CD8-positive, alpha-beta T cell (primary cell): ENCODE measurements at places on chromosomes 6 and 20. TPM values are rescaled to one million over a fixed set of nuclear protein-coding genes. Genes with fewer than 3 reads are reported as not detected.

Gene CCN5
- not detected for total RNA-seq

Gene GPSM3
- 156 TPM for total RNA-seq

Gene SIRPB1
- 3.1 TPM for total RNA-seq

Gene ADGRF5
- not detected for total RNA-seq

Gene PKHD1
- total RNA-seq: not detected

Gene MUC21
- total RNA-seq: not detected

Gene CLPSL2
- total RNA-seq: not detected

Gene MYBL2
- 0.49 TPM for total RNA-seq

GRCh38 chr6:142722012-142722411 lies 223.0 kb downstream of the HIVEP2 start:
- DNase-seq: no peak

GRCh38 chr6:112054555-112055190 lies 769 bp downstream of the CCN6 start:
- DNase-seq: no peak

- no peak for DNase-seq
Observed at GRCh38 chr6:46002264-46002663, 13.4 kb downstream of the CLIC5 start.

DNA sequence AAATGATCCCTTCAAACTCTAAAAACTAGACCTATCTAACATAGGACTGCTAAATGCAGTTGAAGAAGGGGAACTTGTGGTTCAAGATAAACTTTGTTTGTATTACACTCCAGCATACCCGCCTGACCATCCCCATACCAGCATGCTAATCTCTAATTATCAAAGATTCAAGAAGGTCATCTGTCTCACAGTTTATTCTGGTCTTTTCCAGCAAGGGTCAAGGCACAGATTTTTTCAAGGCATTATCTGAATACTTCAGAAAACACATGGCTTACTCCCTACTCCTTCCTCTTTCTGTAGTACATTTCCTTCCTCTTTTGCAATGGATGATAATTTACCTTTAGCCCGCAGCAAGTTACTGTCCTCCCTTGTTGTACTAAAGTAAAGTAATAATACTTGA lies 174.1 kb downstream of the PKHD1 start:
- no peak for DNase-seq

- DNase-seq: no peak
Observed at GRCh38 chr6:170522565-170523183, 30.4 kb downstream of the PSMB1 start.

GRCh38 chr20:43508604-43509040 lies 1.1 kb downstream of the L3MBTL1 start:
- DNase-seq: no peak

DNA sequence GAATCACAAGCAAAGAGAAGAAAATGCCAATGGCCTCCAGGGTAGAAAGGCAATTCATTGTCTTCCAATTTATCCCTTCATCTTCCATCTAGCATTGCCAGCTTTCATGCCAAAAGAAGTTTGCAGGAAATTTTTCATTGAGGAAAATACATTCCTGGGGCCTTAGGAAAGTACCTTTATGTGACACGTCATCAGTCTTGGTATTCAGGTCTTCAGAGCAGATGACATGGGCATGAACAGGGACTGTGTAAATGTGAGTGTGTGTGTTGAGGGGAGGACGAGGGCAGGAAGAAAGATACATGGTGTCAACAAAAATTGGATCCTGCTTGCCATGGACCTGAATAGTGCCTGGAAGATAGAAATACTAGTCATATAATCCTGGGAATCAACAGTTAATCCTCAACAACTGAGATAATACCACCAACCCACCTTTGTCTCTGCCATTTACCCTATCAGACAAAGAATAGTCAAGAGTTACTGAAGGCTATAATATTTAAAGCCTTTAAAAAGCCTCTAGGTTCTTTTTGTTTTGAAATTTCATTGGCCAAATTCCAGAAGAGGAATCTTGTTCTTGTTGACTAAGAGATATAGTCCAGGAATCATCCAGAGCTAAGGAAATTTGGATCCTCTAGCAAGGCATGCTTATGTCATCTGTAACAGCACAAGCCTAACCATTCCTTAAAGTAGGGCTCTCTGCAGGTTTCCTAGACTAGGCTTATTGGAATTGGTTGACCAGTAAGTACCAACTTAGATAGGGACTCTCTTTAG lies 405.8 kb upstream of the SASH1 start:
- no peak for DNase-seq

DNA sequence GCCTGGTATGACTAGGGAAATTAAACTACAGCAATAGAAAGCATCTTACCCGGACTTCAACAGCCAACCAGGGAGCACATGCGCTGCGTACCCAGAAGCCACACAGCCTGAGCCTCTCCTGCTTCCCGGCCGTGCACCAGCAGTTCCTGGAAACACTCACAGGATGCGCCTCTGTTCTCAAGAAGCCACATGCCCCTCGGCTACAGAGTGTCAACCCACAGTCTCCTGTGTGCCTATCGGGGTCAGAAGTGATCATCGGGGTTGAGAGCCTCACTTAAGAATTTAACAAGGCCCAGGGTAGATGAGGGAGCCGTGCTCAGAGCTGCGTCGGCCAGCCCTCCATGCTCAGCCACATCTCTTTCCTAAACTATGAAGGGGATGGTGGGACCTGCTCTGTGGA lies 147.2 kb upstream of the GGTLC1 start:
- no peak for DNase-seq

DNA sequence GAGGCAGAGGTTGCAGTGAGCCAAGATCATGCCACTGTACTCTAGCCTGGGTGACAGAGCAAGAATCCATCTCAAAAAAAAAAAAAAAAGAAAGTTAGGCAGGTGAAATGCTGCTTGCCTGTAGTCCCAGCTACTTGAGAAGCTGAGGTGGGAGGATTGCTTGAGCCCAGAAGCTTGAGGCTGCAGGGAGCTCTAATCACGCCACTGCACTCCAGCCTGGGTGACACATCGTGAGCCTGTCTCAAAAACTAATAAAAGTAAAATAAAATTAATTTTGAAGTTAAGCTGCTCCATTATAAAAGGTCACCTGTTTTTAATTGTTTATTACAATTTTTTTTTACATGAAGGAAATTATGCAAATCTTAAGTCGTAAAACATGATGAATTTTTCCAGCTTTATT lies 23.2 kb upstream of the SAMHD1 start:
- DNase-seq: no peak

- DNase-seq: no peak
Observed at GRCh38 chr6:48996461-48997119, 466.5 kb downstream of the MMUT start.

- DNase-seq: no peak
Observed at GRCh38 chr20:63268256-63268655, 4.4 kb upstream of the ARFGAP1 start.

DNA sequence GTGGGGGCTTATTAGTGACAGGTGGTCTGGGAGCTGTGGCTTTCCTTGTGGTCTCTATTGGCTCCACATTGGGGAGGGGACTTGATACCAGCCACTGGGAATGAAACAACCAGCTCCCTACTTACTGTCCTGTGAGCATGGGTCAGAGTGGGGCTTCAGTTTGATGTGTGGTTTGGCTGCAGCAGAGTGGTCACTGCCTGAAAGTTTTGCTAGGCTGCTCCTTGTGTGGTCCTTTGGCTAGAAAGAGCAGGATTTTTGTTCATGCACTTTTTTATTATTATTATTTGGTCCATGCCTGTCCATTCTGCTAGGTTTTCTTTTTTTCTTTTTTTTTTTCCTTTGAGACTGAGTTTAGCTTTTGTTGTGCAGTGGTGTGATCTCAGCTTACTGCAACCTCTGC lies 7.5 kb upstream of the TMEM14B start:
- DNase-seq: no peak

GRCh38 chr20:38225900-38226263 lies 34.7 kb downstream of the KIAA1755 start:
- no peak for DNase-seq

- DNase-seq: no peak
Observed at GRCh38 chr20:36821964-36822437, 48.4 kb upstream of the DSN1 start.

DNA sequence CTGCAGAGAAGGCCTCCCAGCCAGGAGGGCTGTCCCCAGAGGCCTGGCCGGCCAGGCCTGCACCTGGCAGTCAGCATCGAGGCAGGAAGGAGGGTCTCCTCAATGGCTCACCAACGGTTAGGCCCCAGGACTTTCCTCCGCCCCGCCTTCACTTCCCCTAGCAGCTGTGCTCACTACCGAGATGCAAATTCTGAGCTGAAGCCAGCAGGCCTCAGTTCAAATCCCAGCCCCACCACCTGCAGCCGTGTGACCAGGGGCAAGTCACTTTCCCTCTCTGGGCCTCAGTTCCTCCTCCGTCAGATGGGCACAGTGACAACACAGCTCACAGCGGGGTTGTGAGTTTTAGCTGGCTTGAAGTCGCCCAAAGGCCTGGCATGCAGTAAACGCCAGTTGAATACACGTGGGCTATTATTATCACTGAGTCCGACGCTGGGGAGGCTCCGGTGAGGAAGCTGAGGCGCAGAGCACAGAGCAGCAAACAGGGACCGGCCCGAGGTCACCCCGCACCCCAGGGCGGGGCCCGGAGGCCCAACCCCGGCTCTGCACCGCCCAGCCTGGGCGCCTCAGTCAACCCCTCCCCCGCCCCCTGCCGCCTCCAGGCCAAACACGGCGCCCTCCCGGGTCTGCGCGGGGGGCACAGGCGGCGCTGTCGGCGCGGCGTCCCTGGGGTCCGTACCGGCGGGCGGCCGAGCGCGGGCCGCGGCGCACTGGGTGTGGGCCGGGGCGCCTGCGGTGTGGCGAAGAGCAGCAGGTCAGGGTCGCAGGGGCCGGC lies 671 bp downstream of the E2F1 start:
- no peak for DNase-seq

DNA sequence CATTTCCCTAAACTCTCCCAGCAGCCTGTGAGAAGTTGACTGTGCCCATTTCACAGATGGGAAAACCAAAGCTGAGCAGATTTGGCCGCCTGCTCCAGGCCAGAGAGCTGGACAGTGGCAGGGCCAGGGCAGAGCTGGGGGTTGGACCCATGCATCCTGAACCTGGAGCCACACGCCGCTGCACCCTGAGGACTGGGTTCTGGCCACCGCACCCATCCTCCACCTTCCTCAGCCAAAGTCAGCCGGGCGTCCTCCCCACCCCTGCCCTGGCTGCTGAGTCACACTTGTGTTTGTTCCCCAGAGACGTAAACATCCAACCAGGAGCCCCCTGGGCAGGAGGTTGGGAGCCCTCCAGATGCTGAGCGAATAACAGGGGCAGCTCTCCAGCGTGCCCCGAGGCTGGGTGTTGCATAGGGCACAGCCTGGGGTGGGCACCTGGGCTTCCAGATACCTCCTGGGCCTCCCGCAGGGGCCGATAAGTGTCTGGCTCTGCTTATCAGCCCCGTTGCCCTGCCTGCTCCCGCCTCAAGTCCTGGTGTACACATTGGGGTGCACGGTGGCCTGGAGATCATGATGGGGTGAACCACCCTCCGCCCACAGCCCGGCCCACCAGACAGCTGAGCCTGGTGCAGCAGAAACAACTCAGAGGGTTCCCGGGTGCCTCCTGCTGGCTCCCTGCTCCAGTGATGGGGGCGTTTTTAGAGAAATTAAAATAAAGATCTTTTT lies 23.8 kb downstream of the RBM38 start:
- no peak for DNase-seq

DNA sequence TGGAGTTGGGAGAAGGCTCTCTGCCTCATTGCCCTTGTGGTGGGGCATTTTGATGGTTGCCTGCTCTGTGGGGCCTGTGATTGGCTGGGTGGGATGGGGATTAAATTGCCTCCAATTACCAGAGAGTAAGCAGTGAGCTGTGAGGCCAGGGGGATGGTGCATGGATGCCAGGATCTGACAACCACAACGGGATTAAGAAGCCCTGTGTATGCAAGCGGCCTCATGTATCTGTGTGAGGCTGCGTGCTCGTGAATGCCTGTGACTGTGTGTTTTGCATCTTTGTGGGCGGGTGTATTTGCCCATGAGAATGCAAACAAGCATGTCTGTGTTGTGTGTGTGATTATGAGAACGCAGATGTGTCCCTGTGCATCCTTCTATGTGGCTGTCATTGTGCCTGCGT lies 46.1 kb downstream of the CD40 start:
- DNase-seq: no peak

GRCh38 chr6:148959008-148959407 lies 212.2 kb downstream of the UST start:
- DNase-seq: no peak

DNA sequence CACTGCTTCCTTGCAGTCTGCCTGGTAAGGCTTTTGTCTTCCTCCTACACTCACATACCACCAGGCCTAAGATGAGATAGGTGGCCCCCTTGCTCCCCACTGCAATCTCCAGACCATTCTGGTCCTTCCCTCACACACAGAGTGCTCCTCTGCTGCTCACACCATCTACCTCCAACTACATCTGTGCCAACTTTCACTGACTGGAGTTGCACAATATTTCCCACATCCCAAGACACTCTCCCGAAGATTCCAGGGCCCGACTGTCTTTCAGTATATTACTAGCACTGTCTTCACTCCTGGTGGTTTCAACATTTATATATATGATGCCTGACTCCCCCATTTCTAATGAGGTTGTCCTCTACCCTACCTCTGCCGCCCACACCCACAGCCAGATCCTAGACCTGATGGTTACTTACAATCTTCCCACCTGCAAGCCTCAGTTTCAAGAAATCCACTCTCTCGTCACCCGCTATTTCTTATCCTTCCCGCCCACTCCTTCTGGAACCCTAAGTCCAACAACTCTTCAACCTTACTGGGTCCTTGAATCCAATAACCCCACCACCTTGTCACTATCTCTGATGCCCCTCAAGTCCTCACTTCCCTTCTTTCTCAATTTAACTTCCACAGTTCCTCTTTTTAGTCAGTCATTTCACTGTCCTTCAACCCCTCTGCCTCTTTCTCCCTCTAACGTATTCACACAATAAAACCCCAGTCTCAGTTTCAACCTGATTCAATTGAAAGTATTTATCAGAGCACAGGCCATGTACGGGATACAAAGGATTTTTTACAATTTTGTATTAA lies 21.6 kb downstream of the RALGAPA2 start:
- no peak for DNase-seq

DNA sequence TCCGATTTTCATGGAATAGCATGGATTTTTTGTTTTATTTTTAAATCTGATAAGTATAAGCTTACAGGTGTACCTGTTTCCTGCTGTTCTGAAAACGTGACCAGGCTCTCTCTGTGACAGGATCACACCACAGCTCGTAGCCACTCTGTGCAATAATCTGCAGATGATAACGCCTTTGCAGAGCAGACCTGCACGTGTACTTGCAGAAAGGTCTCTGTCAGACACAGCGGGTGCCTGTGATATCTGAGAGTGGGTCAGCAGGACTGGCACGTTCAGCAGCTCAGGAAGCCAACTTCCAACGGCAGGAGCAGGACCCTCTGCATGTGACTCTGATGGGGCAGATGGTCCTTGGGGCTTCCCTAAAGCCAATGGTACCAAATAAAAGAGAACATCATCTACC lies 68.6 kb upstream of the HDDC2 start:
- DNase-seq: no peak
